ENCODE measurements at places on chromosomes 11 and 22.

- DNase-seq = no peak
These were observed 20.8 kb downstream of the EMID1 start for GRCh38 chr22:29226351-29226981.

DNA sequence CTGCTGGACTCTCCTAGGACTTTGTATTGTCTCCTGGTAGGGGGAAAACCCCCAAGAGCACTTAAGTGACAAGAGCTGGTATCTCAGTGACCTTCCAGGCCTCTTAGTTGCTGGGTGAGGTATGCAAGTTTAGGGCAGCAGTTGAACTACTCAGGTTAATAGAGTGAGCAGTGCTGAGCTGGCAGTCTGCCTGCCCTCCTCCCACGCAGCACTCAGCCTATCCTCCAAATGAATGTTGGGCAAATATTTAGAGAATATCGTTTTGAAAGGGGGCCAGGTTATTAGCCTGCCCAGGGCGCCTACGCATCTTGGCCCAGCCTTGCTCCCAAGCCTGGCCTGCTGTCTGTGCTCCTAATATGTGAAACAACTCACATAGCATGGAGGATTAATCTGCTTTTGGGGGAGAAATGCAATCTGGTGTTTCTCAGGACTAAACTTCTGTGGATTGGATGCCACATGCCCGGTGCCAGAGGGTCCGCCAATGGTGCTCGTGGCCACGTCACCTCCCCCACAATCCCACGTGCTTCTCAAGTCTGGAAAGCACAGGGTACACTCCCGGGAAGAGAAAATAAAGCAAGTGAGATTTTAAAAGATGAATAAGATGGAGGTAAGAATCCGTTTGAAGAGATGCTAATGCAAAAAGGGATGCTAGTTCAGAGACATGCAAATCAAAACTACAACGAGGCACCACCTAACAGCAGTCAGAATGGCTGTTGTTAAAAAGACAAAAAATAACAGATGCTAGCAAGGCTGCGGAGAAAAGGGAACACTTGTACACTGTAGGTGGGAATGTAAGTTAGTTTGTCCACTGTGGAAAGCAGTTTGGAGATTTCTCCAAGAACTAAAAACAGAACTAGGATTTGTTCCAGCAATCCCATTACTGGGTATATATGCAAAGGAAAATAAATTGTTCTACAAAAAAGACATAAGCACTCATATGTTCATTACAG is 67.7 kb downstream of the SPON1 start:
- no peak for DNase-seq

DNA sequence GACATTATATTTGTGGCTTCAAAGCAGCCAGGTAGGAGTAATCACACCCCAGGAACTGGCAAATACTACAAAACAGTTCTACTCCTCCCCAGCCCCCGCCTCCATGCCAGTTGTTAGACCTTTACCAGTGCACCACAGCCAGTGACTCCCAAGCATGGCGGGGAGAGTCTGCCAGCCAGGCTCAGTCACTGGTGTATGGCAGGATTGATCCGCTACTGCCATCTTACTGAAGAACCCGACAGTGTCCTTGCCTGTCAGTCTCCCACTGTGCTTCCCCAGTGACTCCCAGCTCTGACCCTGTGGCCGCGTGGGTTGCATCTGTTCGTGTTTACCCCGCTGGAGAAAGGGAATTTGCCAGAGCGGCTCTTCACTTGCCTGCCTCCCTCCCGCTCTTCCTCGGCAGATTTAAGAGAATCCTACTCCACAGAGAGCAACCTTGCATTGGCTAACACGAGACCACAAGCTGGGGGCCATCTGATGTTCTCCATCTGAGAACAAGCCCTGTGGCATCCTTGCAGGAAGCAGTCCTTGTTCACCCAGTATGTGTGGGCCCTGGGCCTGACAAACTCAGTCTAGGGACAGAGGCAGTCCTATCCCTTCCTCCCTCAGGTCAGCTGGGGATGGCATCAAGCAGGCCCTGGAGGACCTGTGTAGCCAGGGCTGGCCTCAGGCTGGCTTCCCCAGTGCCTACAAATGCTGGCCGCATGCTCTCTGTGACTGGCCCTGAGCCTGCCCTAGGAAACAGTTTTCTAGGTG is 33.1 kb downstream of the GNAZ start:
- DNase-seq = no peak

DNA sequence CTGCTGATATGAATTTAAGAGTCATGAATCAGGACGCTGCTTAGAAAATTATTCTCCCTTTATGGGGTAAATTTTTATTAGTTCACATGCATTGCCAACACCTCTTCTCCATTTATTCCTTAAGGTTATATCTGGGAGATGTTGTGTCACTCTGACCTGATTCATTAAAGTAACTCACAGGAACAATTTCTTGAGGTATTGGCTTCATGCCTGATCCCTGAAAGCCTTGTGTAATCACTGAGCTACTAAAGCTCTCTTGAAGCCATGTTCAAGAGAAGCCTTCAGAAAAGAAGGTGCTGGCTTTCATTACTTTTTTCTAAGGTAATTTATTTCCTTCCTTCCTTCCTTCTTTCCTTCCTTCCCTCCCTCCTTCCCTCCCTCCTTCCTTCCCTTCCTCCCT is 420.6 kb downstream of the RAB38 start:
- DNase-seq = no peak

- DNase-seq = no peak
These were observed 11.6 kb downstream of the GRIK4 start for GRCh38 chr11:120523196-120523595.

- DNase-seq = no peak
These were observed 4.4 kb downstream of the DTX4 start for GRCh38 chr11:59176330-59176729.

- DNase-seq = peak; percentile 91
These were observed 7.5 kb downstream of the HSPA8 start for GRCh38 chr11:123054301-123055065.

DNA sequence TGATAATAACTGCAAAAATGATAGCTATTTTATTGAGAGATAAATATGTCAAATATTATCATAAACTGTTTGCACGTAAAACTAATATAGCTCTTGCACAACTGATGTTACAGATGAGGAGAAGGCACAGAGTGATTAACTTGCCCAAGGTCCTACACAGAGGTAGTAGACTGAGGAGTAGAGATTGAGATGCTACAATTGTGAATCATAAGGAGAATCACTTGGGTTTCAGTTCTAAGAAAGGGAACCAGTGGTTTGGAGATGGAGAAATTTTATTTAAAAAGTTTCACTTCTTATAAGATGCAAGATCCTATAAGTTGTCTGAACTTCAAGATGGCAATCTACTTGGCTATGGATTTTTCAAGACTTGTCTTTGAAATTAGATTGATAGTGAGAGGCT is 224.8 kb upstream of the RAG2 start:
- DNase-seq = no peak

DNA sequence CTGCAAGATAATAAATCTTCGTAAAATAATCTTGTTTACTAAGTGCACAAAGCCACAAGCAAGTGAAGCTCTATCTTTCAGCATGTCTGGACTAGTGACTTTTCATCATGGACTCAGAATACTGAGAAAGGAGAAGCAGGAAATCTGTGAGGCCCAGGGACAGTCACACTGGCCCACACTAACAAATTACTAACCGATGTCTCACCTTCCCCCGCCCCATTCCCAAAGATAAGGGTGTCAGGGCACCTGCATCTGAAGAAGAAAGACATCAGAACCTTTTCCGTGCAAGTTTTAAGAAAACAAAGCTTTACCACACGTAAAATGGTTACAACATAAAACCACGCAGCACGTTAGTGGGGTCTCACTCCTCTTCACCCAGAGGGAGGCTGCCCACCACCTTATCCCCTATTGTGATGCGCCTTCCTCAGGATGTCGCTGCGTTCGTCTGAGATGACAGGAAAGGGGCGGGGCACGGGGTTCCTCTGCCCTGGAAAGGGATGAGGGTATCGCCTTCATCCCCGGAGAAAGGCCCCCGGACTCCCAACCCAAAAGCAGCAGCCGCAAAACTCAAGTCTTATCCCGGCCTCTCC is 616 bp downstream of the BTBD10 start:
- DNase-seq = peak; percentile 44

GRCh38 chr22:25702040-25702439 is 39.9 kb upstream of the MYO18B start:
- peak; percentile 50 for DNase-seq

GRCh38 chr11:92159931-92160330 is 64.7 kb upstream of the FAT3 start:
- no peak for DNase-seq

GRCh38 chr11:46696212-46696558 is 4.2 kb downstream of the ARHGAP1 start:
- DNase-seq = no peak

DNA sequence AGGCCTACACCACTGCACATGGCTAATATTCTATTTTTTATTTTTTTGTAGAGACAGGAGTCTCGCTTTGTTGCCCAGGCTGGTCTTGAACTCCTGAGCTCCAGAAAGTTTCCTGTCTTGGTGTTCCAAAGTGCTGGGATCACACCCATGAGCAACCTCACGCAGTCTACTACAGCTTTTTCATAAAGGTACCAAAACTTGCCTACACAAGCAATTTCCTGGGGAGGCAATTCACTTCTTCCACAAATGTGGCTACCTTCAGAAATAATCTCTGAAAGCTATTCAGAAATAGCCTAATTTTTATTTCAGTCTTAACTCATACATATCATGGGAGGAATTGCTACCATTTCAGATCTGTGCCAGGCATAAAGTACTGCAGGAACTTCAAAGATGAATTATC is 11.4 kb downstream of the SLC35F2 start:
- no peak for DNase-seq

DNA sequence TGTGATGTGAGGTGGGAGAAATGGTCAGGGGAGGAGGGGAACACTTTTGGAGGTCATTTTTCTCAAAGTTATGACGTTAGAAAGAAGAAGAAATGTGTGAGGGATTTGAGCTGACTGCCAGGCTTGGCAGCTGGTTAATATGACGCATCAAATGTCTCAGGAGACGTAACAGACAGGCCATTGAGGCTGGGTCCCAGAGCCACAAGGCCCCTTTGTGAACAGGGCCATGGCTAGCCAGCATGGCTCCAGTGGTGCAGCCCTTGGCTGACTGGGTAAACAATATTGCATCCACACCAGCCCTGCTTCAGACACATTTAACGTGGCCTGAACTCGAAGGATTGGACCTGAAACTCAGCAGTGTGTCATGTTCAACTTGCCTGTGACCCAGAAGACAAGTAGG is 34.3 kb downstream of the AMOTL1 start:
- no peak for DNase-seq

DNA sequence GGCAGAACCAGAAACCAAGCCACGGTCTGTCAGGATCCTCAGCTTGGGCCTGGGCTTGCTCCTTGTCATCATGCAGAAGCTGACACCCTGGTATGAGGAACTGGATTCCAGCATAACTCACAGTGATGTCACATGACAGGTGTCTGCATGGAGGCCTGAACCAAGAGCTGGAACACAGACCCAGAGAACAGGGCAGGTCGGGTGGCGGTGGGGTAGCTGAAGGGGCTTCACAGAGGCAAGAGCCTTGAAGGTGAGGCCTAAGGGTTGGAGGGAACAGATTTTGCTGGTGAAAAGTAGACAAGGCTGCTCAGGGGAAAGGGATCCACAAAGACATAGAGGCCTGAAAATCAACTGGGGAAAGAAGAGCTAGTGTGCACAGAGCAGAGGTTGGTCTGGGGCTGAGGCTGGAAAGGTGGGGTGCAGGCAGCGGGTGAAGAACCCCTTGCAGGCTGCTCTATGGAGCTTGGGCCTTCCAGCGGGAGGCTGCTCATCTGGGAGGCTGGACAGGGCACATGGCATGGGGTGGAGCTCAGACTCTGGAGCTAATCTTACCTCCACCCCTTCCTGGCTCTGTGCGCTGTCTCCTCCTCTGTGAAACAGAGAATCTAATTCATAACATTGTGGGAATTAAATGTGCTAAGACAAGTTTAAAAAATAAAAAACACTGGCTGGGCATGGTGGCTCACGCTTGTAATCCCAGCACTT is 18.4 kb upstream of the RPS3 start:
- peak; percentile 80 for DNase-seq

GRCh38 chr22:17853073-17853472 is 78.8 kb upstream of the BID start:
- no peak for DNase-seq

- DNase-seq = no peak
These were observed 56.1 kb downstream of the ATM start for GRCh38 chr11:108278954-108279353.

DNA sequence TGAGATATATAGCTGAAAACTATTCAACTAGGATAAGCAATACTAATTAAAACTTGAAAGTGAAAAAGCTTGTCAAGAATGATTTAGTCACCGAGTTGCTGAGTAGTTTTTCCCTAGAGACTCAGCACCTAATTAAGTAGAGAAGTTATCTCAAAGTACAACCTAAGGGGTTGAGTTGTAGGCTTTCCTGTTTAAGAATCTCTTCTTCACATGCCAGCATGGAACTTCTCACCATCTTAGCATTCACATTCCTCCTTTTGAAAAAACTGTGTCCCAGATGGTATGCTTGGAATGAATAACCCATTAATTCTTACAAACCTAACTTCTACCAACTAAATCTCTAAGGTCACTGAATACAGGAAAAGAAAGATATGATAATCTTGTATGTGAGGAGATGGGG is 303.3 kb upstream of the ZC3H12C start:
- no peak for DNase-seq

Data from suppressor macrophage (primary cell).